Effector CD8-positive, alpha-beta T cell (primary cell): ENCODE measurements at places on chromosomes 4 and X.

GRCh38 chr4:182916483-182917181 is 554 bp downstream of the DCTD start:
- DNase-seq = no peak

DNA sequence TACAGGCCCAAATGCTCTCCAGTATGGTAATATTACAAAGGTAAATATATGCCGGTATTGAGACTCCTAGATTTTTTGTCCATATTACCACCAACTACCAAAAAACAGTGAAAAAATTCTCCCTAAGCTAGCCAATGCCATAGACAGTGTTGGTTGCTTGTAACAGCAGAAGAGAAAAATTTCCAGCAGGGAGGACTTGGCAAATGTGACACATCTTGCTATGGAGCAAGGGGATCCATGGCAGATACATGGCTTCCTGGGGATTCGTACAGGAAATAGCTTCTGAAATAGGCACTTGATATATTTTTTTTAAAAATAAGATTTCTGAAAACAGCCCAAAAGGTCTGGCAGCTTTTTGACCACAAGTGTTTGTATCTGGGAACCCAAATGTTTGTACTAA is 14.6 kb downstream of the SLITRK4 start:
- DNase-seq = no peak

- DNase-seq = no peak
Observed at GRCh38 chrX:11311706-11312105, 18.5 kb downstream of the AMELX start.

GRCh38 chr4:23952258-23952657 is 62.4 kb upstream of the PPARGC1A start:
- no peak for DNase-seq

GRCh38 chrX:13755254-13755653 is 20.7 kb downstream of the OFD1 start:
- no peak for DNase-seq

DNA sequence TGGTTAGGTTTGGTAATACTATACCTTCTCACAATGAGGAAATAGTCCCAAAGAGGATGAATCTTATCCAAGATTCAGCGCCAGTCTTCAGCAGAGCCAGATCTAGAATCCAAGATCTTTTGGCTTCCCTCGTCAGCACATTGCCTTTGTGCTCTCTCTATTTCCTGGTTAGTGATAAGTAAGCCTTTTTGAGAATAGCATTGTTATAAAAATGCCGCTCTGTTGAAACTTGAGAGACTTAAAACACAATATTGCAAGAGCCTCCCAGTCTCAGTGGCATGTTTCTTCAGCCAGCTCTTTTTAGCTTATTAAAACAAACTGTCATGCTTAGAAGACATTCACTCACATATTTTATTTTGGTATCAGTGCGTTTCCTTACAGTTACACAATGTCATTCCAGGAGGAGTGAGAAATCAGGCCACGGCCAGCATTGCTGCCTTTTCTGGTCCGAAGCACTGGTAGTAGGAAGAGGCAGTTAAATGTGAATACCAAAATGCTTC is 141.4 kb downstream of the KLHL8 start:
- no peak for DNase-seq

- no peak for DNase-seq
Observed at GRCh38 chr4:84582988-84583875, at the start of gene CDS1. TSS of gene CDS1 (plus strand) at chr4:84583127. CDS start at chr4:84583402, 275 bp downstream.

DNA sequence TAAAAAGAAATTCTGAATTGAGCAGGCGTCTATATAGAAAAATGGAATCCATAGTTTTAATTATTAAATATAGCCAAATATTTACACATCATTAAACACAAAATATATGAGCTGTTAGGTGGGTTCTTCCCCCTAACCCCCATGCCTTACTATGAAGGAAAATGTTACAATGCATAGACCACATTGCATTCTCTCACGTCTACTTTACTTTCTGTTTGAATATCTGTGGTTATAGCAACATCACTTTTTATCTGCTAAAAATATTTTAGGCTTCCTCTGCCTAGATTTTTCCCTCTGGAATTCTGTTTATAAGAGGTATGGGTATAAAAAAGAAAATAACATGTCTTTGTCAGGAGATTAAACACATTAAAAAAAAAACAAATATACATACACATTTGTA is 73.1 kb downstream of the MAML3 start:
- no peak for DNase-seq

DNA sequence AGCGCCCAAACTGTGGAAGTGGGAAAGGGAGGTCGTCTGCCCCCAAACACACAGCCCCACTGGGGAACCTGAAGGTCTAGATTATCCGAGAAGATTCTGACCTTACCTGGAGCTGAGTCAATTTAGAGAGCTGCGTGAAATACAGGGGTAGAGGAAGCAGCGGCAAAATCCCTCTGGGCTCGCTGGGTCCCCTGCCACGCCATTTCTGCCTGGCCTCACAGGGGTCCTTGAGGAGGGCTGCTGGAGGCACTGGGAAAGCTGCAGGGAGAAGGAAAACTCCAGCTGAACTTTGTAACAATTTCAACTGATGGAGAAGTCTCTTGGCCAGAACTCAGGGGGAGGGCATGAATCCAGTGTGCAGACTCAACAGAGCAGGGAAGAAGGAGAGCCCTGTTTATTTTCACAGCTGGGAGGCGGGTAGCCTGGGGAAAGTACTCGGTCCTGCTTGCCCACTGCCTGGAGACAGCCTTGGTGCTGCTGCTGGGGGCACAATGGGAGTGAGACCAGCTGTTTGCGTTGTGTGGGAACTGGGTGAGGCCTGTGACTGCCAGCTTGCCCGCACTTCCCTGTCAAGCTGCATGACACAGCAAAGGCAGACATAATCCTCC is 93.2 kb upstream of the MAPK10 start:
- DNase-seq = no peak

DNA sequence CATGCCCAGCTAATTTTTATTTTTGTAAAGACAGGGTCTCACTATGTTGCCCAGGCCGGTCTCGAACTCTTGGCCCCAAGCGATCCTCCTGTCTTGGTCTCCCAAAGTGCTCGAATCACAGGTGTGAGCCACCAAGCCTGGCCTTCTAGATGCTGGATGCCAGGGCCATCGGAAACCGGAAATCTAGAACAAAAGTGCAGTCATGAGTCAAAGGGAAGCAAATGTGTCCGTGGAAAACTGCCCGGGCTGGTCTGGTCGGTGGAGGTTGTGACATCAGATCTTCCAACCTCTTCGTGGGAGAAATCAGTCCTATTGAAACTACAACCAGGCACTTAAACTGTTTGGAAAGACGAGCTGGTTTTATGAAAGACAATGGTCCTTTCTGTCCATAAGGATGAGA is 92.3 kb upstream of the SHOX start:
- DNase-seq = no peak

DNA sequence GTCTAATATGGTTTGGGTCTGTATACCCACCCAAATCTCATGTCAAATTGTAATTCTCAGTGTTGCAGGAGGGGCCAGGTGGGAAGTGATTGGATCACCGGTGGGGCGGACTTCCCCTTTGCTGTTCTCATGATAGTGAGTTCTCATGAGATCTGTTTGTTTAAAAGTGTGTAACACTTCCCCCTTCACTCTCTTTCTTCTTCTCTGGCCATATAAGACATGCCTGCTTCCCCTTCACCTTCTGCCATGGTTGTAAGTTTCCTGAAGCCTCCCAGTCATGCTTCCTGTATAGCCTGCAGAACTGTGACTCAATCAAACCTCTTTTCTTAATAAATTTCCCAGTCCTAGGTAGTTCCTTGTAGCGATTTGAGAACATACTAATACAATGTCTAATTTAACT is 19.7 kb upstream of the SCRG1 start:
- no peak for DNase-seq

DNA sequence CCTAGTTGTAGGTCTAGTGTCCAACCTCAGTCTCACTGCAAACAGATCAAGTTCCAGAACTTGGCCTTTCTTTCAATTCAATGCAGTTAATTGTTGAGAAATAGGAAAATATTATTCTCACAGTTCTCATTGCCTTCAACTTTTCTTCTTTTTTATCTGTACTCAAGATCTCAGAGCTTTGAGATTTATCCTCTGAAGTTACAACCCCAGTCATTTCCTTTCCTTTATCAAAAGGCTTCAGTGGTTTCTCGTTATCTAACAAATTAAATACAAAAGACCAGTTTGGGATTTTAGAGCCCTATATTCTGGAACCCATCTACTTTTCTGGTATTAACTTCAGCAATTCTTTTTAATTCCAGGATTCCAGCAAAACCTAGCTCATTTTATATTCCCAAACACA is 130.2 kb downstream of the TMA16 start:
- DNase-seq = no peak

DNA sequence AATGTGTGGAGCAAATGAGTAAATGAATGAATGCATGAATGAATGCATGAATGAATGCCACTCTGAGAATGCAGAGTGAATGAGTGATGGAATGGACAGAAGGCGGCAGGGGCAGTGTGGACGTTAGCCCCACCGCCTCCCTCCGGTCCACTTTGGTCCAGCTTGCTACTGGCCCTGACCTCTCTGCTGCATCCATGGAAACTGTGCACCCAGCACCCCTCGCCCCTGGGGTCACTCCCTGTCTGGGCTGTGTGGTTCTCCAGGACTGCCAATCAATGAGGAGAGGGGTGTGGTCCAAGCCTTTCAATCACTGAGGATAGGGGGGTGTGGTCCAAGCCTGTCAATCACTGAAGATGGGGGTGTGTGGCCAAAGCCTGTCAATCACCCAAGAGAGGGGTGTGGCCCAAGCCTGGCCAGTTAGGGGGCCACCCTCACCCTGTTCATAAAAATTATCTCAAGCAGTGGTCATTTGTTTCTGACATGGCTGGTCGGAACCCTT is 39.2 kb upstream of the ASMTL start:
- DNase-seq = no peak

DNA sequence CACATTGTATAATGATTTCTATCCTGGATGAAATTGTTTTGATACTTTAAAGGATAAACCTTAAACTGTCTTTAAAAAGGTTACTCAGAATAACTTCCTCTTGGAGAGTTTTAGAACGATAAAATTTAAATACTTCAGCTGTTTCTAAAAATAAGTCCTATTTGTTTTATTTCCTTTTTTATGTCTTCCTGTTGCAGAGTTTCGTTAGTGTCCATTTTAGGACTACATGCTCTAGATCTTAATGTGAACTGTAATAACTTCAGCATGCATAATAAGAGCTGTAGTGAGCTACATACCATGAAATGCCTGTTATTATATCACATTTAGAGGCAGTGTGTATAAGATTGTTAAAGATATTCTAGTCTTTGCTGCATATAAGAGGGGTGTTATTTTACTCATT is 14.6 kb downstream of the ATP10D start:
- no peak for DNase-seq

GRCh38 chr4:156654410-156654809 is 317.2 kb downstream of the PDGFC start:
- DNase-seq = no peak

DNA sequence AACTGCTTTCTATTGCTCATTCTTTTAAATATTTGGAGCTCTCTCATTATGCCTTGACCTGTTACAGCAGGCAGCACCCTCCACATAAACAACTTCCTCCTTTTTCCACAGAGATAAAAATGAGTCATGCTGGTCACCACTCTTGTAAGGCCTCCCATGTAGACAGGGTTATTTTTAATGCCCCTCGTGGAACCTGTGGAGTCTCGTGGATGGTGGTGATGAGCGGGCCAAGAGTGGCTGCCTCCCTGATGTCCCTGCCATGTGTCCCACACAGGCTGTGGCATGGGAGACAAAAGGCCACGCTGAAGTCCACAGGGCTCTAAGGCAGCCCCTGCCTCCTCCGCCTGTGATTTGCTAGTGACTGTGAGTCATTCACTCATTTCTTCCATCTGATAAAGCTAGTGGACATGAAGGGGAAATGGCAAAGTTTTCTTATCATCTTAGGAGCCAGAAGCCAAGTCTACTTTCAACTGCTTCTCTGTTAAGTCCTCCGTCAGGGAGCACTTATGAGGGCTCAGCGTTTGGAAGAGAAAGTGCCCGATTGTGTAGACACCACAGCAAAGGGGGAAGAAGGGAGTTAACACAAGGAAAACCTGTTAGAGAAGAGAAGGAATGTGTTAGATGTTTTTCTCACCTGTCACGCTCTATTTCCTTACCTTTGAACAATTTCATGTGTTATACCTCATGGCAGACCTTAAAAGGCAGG is 121.6 kb upstream of the FAT1 start:
- no peak for DNase-seq
